HT1080 (cell line): ENCODE measurements at places on chromosomes 11 and 22. TPM values are rescaled to one million over a fixed set of nuclear protein-coding genes. Genes with fewer than 3 reads are reported as not detected.
A peak's percentile ranks its signal among the peaks of the same experiment; 100 is the strongest.

- no peak for DNase-seq
These were observed 62.6 kb downstream of the MPPED1 start for GRCh38 chr22:43474161-43475101.

DNA sequence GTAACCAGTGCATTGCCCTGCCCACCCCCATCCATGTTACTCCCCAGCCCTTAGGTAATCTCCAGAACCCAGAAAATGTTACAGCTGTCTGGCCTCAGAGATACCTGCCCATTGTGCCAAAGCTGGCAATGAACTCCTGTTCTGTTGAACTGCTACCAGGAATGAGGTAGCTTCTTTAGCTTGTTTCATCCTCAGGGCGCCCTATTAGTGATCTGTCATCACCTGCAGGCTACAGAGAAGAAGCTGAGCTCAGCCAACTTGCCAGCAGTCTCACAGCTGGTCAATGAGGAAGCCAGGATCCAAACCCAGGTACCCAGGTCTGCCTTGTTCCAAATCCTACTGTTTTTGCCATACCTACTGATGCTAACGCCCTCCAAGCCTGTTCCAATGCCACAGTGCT lies 88.7 kb downstream of the GALNT18 start:
- no peak for DNase-seq

GRCh38 chr22:32587449-32587848 lies 112.8 kb downstream of the FBXO7 start:
- DNase-seq, result no peak

DNA sequence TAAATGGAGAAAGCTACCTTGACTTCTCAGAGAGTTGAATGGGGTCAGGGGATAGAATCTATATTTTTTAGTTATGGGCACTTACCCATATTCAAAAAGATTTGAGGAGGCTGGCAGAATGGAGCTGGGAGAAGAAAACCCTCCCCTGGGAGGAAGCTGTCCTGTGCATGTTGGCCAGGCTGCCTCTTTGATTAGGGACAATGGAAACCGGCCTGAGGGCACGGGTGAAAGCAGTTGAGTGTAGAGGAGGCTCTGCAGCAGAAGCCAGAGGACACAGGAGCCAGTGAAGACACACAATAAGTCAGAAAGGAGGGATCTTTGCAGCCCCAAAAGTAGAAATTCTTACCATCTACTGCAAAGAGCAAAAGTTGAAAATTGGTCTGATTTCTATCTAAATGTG lies 66.6 kb upstream of the B3GAT1 start:
- no peak for DNase-seq

GRCh38 chr22:23001463-23001862 lies 68.9 kb upstream of the GNAZ start:
- no peak for DNase-seq

DNA sequence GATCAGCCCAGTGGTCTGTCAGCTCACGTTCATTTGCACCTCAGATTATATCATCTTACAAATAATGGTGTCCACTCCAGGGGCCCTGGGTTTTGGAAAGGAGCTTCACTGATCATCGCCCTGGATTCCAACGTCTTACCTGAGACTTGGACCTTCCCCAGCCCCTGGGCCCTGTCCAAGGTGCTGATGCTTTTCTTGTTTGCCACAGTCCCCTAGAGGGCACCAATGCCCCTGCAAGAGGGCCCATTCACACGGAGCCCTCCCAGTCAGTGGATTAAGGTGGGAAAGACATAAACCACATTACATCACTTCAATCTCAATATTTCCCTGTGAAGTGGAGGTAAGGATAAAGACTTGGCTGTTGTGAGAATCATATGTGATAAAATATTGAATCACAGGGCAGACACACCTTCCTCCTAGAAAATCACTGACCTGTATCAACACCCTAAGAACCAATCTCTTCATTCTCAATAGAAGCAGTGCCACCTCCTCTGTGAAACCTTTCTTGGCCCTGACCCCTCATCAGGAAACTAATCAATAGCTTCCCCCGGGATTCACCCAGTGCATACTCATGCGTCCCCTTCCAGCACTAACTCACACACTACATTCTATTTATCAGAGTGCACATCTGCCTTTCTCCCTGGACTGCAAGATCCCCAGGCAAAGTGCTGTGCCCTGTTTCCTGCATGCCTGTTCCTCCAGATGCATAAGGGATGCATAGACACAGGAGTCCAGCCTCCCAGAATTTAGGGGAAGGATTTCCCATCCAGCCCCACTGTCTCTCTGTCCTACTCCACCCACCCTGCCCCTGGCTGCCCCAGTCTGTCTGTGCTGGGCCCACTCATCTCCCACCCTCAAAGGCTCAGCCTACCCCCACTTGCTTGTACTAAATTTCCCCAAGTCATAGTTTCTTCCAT lies 167.0 kb downstream of the BUD13 start:
- peak; percentile 59 for DNase-seq

GRCh38 chr11:124893781-124894401 lies 3.8 kb downstream of the ROBO4 start:
- DNase-seq, result no peak

- DNase-seq, result no peak
These were observed 27.4 kb upstream of the CBX7 start for GRCh38 chr22:39179841-39180335.

DNA sequence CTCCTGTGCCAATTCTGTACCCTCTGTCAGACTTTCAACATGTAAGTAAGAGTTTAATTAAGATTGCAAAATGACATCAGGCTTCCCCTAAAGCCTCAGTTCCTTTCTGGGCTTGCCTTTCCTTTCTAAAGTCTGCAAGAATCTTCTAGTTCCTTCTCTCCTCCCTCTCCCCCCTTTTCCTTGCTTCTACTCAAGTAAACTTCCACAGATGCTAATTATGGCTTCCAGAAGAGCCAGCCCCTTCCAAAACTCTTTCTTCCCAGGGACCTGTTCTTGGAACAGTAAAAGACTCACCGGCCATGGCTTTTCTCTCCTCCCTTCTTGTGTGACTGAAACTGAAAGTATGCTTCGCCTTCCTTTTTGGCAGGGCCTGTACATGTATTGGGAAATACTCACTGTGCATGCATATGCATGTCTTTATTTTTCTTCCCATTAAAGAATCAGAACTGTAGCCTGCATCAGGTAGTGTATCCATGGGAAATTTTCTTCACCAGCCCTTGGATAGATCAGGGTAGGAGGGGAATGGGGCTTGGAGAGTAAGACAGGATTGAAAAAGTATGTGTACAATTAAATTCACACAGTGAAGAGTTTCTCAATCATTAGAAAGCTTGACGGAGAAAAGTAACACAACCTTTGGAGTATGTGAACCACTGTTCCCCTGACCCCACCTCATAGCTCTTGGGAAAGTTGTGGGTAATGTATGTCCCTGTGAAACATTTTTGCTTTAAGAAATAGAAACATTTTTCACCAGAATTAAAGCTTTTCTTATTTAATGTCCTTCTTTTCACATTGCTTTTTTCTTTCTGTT lies at the start of gene CASP1:
TSS of gene CASP1 (minus strand) at position 332 of the 808 bp plus-strand sequence. CDS start at position 301, 31 bp downstream.
- DNase-seq, result peak; percentile 54

DNA sequence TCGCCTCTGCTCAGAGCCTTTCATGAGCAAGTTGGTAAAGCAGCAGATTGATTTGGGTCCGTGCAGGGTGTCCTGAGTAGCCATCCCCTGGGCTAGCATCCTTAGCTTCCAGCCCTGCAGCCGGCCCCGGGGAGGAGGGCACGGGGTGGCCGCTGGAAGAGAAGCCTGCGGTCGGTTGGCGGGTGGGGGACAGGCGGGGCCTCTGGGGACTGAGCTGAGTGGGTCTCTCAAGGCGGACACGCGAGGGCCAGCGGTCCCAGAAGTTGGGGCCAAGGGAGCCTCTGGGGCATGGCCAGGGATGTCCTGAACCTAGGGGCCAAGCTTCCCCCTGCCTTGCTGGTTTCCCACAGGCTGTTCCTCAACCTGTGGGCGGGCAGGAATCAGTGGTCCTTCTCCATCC lies 143.0 kb downstream of the TBC1D22A start:
- no peak for DNase-seq

Gene NXPE2
- total RNA-seq, result not detected in 2 replicates

Gene NARS2
- 17.9 and 25.1 TPM in 2 replicates for total RNA-seq

Gene CHST1
- 2.4 and 2.9 TPM in 2 replicates for total RNA-seq

Gene FGF4
- not detected in 2 replicates for total RNA-seq
